Naive thymus-derived CD4-positive, alpha-beta T cell (primary cell): ENCODE measurements at places on chromosomes 3 and 15.

GRCh38 chr3:150396956-150397550 lies 11.0 kb upstream of the TSC22D2 start:
- DNase-seq = no peak

GRCh38 chr3:312160-312733 lies 115.7 kb downstream of the CHL1 start:
- DNase-seq = no peak

- DNase-seq = no peak
Measured at GRCh38 chr3:183287301-183287971, 34.4 kb downstream of the B3GNT5 start.

DNA sequence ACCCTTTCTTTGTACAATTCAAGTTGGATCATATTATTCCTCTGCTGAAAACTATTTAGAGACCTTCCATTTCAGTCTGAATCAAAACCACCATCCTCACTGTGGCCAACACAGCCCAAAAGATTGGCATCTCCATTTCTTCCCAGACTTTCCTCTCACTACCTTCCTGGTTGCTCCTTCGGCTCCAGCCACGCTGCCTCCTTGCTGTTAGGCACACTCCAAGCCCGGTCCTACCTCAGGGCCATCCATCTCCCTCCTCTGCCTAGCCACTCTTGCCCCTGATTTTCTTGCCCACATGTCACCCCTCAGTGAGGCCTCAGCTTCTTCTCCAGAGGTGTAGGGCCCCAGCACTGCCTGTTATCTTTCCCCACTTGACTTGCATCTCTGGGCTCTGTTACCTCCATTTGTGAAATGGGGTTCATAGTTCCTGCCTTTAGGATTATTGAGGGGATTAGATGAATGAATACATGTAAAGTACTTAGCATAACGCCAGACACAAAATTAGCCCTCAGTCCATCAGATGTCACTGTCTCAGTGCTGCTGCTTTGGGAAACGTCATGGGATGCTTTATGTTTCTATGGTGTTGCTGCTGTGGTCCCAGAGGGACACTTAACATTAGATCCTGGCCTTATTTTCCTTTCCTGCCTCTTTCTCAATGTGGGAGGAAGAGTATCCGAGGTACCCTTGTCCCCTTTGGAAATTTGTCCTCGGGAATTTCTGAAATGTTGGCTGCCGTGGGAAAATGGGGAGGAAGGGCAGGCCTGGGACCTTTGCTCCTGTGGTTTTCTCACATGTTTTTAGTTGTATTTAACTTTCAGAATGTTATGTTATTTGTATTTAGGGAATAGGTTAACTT lies 31.3 kb downstream of the SNRK start:
- DNase-seq = no peak

GRCh38 chr3:49717211-49717958 lies 2.1 kb downstream of the AMIGO3 start:
- no peak for DNase-seq
